Cerebellum (tissue), 4 donors: ENCODE measurements at places on chromosomes 3 and 15. TPM values are rescaled to one million over a fixed set of nuclear protein-coding genes. Genes with fewer than 3 reads are reported as not detected.

- no peak for DNase-seq
Measured at GRCh38 chr3:152519376-152519775, 250.6 kb downstream of the MBNL1 start.

- no peak for DNase-seq
Measured at GRCh38 chr3:83514130-83514914, 1444.5 kb upstream of the CADM2 start.

- no peak for DNase-seq
Measured at GRCh38 chr3:51710631-51711351, 3.9 kb downstream of the GRM2 start.

The DIPK2A gene
- total RNA-seq = 206 TPM

- no peak for DNase-seq
Measured at GRCh38 chr3:126685493-126685892, 18.5 kb upstream of the CHCHD6 start.

- no peak for DNase-seq
Measured at GRCh38 chr3:53244271-53244670, 11.6 kb downstream of the TKT start.

GRCh38 chr3:9247361-9247940 is 2.0 kb downstream of the SRGAP3 start:
- DNase-seq = peak; percentile 62

The BNC1 gene
- 0.18 TPM for total RNA-seq

- no peak for DNase-seq
Measured at GRCh38 chr3:14725564-14726440, 50.9 kb downstream of the C3orf20 start.

- DNase-seq = no peak
Measured at GRCh38 chr3:43120937-43121336, 15.1 kb upstream of the POMGNT2 start.

DNA sequence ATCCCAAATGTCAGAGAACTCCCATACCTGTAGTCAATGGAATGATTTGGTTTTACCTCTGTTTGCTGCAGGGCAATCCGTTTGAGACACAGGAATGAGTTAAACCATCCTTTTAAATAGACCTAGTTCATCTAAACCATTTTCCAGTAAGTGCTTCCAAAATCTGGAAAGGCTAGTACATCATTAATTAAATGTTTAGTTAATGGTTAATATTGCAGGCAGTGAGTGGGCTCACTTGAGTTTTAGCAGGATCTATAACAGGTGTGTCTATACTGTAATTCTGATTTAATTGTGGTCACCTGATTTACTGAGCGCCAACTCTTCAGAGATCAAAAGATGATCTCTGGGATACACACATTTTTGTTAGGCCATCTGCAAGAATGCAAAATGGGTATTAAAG is 353.9 kb upstream of the ROPN1 start:
- DNase-seq = no peak

DNA sequence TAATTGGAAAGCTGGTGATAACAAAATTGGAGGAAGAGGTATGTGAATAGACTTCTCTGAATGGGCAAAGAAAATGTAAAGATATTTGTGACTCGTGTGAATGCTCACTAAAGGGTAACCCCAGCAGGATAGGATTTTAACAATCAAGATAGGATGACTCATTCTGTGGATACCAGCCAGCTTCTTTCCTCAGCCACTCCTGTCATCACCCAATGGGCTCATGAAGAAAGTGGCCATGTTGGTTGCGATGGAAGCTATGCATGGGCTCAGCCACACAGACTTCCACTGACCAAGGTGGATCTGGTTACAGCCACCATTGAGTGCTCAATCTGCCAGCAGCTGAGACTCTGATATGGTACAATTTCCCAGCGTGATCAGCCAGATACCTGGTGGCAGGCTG is 40.9 kb downstream of the STRIT1 start:
- no peak for DNase-seq

DNA sequence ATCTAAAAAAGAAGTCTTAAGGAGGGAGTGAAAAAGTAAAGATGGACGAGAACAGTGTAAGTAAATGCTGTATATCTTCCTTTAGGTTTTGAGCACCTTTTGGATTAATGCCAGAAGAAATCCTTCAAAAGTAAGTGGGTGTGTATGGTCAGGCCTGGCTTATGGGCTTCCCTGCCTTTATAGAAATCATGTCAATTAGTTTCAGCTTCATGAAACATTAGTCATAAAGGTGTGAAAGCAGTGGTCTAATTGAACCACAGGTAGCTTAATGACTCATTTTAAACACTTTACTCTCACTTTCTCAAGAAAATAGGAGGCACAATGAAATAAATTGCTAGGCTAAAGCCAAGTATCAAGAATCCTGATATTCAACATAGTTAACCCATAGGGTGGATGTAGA is 467.4 kb upstream of the DPPA4 start:
- no peak for DNase-seq

The ACP3 gene
- total RNA-seq = 0.91 TPM

DNA sequence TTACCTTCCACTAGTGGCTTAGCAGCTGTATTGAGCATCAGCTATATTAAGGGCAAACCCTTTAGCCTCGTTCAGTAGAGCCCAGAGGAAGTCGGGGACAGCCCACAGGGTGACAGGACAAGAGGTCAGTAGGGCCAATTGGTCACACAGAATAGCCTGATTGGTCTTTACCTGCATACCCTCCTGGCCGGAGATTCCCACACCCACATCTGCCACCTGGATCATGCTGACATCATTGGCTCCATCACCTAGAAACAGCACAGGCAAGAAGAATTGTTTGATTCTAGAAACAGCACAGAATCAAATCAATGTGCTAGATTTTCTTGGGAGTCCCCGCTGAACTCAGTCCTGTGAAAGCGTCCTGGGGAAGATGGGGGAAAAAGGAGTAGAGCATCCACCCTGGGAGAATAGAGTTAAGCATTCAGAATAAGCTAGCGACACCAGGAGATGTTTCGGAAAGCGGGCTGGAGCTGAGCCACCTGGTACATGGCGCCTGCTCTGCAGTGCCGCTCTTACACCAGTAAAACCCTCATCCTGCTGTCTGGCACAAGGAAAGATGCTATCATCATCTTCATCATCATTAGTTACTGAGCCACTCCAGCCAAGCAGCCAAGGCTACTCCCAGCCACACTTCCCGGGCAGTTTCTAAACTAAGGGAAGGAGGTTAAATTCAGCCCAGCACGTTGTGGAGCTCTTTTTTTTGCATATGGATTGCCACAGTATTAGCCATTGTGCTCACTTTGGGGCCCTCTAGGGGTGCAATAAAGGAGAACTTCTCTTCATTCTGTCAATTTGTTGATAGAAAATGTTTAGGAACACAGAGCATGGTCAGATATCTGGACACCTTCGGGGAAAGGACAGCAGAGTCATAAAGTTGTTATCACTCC is 171.3 kb downstream of the ATP10A start:
- peak; percentile 23 for DNase-seq

GRCh38 chr15:98923171-98923570 is 84.4 kb downstream of the PGPEP1L start:
- no peak for DNase-seq

- no peak for DNase-seq
Measured at GRCh38 chr3:192890347-192891335, 27.0 kb downstream of the MB21D2 start.

- no peak for DNase-seq
Measured at GRCh38 chr3:50481992-50482391, 21.4 kb downstream of the CACNA2D2 start.

DNA sequence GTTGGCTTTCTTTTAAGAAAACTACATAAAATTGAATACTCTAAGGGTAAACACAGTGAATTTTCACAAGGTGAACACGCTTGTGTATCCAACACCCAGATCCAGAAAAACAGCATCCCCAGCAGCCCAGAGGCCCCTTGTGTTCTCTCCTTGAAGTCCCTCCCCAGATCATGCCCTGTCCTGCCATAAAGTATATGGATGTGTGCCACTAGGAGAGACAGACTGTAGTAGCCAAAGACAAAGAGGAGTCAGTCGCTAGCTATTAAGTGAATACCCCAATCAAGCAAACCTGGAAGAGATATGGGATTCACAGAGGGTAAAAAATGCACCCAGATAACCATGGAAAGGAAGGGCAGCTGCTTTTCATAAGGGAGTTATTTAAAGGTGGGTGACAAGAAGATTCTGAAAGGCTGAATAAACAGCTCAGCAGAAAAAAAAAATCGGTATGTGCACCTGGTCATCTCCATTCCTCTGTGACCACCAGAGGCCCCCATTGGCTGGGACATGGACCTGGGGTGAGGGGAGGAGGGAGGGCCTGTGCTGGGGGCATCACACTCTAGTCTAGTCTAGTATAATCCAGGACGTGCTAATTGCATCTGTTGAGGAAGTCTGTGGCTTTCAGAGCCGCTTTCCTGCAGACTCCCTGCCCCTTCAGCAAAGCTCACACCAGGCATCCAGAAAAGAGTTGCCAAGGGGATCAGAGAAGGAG is 167.3 kb upstream of the NDN start:
- DNase-seq = no peak

The XRN1 gene
- total RNA-seq = 64.8 TPM

DNA sequence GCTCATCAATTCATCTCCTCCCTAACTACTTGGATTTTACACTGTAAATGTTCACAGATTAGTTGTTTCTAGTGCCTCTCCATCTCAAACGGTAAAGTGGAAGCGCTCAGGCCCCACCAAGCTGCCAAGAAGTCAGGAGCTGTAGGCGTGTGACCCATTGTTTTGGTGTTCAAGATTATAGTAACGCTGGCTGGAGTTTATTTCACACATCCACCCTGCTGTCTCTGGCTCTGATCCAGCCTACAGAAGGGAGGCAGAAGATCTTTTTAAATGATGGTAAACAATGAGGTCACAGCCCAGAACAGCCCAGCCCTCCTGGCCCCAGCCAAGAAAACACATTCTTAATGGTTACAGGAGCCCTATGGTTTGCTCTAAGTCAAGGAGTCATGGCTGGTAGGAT is 25.7 kb upstream of the GALNT15 start:
- no peak for DNase-seq

- DNase-seq = no peak
Measured at GRCh38 chr3:36525115-36525801, 145.0 kb downstream of the STAC start.

The C2CD4A gene
- total RNA-seq = 0.73 TPM

DNA sequence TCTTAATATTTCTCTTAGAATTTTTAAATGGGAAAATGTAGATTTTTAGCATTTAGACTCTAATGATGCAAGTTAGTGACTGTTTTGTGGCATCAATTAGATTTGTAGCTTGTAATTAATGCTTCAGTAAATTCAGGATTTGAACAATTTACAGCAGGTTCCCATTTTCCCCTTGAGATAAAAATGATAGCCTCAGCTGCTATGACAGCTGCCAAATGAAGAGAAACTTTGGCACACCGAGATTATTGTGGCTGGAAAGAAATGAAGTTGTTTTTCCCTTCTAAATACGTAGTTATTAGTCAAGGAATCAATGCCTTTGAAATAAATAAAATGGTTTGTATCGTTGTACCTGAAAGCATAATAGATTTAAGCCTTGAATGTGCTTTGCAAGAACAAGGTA is 206.4 kb upstream of the P2RY1 start:
- DNase-seq = no peak

DNA sequence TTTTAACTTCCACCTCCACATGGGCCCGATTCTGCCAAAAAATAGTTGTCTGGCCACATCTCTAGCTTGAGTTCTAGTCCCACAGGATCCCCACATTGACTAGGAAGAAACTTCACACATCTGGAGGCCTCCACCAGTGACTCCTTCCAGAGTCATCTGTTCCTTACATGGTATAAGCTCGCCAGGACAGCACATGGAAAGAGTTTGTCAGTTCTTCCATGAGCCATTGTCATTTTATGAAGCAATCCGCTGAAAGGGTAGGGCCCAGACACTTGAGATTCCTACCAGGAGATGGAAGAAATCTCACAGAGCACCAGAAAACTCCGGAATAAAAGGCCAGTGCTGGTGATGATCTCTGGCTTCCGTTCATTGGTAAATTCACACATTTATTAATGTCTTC is 350.5 kb upstream of the ICE2 start:
- DNase-seq = no peak

The SLC9A9 gene
- total RNA-seq = 14.4 TPM

- DNase-seq = no peak
Measured at GRCh38 chr15:73069109-73069508, 16.8 kb downstream of the NEO1 start.

- no peak for DNase-seq
Measured at GRCh38 chr3:179544981-179545645, 17.6 kb upstream of the ACTL6A start.

DNA sequence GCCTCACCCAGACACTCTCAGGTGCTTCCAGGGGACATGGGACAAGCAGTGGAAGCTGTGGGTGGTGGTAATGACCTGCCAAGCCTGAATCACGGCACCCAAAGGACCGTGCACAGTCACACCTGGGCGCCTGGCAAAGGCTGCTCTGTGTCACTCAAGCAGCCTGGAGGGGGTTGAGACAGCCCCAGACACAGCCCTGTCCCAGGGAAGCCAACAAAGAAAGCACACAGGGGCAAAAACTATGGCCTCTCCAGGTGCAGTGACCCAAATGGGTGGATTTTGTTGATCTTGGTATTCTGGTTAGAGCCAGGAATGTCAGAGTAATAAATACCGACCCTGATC is 15.0 kb upstream of the OCA2 start:
- DNase-seq = no peak

- DNase-seq = no peak
Measured at GRCh38 chr3:146161663-146162002, 649 bp upstream of the PLOD2 start.

DNA sequence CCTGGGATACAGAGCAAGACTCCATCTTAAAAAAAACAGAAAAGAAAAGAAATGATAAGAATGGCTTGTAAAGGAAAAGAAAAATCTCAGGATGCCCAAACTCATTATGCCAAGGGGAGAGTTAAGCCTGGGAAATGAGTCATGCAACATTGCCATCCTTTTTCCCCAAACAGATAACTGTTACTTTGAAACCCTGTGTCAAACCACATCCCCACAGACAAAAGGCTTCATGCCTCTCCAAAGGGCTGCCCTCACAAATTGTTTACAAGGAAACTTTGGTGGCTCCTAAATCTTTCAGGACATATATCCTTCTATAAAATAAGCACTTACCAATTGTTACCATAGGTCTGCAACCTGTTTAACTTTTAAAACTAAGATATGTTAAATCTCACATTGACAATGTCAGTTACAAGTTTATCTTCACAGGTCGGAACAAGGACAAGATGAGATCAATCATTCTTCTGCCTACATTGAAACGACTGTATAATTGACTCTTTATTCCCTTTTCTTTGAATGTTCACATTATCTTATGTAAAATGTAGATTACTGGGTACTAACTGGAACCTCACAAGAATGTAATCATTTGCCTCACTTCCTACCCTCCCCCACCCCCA is 18.6 kb upstream of the SENP7 start:
- DNase-seq = no peak
